AG04449 (cell line): ENCODE measurements at places on chromosomes 5 and 9.

GRCh38 chr5:172313915-172314314 is 30.4 kb upstream of the UBTD2 start:
- DNase-seq = no peak

DNA sequence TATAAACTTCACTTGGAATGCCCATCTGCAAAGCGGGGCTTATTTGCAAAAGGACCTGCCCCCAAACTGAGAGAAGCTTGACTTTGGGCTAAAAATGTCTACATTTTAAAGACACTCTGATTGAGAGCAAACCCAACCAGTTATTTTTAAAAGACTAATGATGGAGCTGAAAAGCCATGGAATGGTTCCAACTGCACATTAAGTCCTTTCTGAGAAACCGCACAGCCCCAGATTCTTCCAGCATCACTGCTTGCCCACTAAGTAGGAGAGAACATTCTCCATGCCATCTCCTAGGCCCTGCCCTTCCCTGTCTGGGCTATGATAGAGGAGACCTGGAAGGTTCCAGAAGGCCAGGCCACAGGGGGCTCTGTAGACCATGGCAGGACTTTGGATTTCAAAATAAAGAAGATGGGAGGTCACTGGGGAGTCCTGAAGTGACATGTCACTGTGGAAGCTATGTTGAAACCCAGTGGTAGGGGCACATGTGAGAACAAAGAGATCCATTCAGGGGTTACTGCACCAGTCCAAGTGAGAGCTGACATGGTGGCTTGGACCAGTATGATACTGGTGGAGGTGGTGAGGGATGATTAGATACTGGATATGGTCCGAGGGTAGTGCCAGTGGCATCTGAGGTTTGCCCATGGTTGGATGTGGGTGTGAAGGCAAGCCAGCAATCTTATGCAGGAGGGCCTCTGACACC is 179.2 kb downstream of the DAB2IP start:
- no peak for DNase-seq

- DNase-seq = no peak
These were observed 10.4 kb upstream of the MIER3 start for GRCh38 chr5:56962286-56962685.

GRCh38 chr9:103649086-103649485 is 445.0 kb upstream of the SMC2 start:
- DNase-seq = no peak

DNA sequence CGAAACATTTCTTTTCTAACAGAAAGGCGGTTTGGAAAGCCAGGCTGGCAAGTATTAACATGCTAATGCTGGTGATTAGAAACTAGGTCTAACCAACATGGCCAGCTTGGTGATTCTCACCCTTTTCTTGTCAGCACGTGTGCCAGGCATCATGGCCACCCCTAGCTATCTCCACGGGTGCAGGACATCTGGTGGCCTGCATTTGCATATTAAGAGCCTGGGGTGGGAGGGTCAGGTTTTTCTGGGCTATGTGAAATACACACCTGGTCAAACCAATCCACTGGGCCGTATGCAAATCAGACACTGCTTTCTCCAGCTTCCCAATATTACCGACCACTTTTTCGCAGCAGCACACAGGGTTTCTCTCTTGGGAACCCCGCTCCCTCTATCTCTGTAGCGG is 612.1 kb downstream of the PTPRD start:
- no peak for DNase-seq

- DNase-seq = no peak
These were observed 21.7 kb upstream of the NANS start for GRCh38 chr9:98034593-98035546.

- DNase-seq = no peak
These were observed 145.7 kb upstream of the DAB2 start for GRCh38 chr5:39570403-39571027.

DNA sequence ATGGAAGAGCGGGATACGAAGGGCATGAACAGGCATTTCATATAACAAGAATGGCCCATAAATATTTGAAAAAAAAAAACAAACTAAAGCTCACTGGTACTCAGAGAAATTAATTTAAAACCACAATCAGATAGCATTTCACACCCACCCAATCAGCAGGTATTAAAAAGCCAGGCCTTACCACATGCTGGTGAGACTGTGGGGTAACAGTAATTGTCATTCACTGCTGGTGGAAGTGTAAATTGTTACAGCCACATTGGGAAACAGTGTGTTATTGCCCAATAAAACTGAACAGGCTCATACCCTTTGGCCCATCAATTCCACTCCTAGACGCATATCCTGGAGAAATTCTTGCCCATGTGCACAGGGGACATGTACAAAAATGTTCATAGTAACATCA is 66.0 kb downstream of the PLAC8L1 start:
- no peak for DNase-seq

GRCh38 chr5:54860321-54860720 is 125.1 kb downstream of the ESM1 start:
- DNase-seq = no peak

- no peak for DNase-seq
These were observed 113.3 kb downstream of the PPP2R2B start for GRCh38 chr5:146765089-146765832.
